NCI-H2171 treated with DMSO at 0.1 percent for 48 hours (cell line): ENCODE measurements at places on chromosomes 2 and 18.
A peak's percentile ranks its signal among the peaks of the same experiment; 100 is the strongest.

DNA sequence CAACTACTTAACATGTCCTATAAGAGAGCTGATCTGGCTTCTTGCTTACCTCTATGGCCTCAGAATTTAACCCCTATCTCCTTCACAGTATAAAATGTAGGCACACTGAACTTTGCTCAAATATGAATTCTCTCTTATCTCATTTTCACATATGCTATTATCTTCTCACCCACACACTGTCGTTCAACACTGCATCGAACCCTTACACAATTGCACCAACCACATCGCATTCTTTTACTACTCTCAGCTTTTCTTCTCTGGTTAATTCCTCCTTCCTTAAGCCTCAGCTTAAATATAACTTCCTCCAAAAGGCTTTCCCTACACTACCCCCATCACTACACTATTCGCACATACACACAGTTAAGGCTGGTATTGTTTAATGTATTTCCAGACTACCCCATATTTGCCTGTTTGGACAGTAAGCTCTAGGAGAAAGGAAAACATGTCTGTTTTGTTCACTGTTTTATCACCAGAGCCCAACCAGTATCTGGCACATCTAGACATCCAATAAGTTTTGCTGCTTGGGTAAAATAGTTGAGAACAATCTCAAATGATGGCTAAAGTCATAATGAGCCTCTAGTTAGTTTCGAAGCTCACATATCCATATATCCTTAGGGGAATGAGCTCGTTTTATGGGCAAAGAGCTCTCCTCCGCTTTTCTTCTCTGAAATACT is 47.7 kb downstream of the HIBCH start:
- DNase-seq: no peak

- DNase-seq: no peak
These were observed 140.3 kb downstream of the KLHL29 start for GRCh38 chr2:23525137-23525765.

DNA sequence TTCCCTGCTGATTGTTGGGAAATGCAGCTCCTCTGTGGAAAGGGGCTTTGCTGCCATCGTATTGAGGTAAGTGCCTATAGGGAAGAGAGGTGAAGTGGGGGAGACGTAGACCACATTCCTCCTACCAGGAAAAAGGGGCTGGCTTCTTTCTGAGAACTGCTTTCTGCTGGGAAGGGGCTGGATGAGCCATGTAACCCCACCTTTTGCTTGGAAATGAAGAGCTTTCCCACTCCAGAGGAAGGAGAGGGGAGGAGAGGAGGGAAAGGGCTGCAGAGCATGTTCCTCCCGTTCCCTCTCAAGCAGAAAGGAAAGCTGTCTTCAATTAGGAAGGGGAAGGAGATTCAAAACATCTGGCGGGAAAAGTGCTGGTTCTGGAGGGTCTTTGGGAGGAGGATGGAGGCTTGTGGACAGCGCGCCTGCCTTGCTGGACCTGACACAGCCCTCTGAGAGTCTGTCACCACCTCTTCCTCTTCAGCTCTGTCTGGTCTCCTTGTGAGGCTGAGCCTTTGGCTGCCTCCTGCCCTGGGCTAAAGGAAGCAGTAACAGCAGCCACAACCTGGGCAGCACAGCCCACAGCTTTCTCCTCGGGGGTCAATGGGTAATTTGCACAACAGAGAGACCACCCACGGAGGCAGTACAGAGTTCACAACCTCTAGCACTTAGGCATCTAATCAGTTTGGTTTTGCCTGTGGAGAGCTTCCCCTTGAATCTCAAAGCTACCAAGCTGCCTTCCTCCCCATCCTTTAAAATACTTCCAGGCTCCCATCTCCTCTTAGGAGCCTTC is 410.0 kb upstream of the TNP1 start:
- DNase-seq: no peak

DNA sequence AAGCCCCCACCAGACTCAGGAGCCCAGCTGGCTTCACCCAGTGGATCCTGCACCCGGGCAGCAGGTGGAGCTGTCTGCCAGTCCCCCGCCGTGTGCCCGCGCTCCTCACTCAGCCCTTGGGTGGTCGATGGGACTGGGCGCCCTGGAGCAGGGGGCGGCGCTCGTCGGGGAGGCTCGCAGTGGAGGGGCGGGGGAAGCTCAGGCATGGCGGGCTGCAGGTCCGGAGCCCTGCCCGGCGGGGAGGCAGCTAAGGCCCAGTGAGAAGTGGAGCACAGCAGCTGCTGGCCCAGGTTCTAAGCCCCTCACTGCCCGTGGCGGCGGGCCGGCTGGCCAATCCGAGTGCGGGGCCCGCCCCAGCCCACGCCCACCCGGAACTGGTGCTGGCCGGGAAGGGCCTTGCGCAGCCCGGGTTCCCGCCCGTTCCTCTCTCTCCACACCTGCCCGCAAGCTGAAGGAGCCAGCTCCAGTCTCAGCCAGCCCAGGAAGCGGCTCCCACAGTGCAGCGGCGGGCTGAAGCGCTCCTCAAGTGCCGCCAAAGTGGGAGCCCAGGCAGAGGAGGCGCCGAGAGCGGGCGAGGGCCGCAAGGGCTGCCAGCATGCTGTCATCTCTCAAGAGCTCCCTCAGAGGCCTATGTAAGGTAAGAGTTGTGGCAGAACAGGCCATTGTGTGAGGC is 1307.8 kb upstream of the TMEFF2 start:
- DNase-seq: no peak

DNA sequence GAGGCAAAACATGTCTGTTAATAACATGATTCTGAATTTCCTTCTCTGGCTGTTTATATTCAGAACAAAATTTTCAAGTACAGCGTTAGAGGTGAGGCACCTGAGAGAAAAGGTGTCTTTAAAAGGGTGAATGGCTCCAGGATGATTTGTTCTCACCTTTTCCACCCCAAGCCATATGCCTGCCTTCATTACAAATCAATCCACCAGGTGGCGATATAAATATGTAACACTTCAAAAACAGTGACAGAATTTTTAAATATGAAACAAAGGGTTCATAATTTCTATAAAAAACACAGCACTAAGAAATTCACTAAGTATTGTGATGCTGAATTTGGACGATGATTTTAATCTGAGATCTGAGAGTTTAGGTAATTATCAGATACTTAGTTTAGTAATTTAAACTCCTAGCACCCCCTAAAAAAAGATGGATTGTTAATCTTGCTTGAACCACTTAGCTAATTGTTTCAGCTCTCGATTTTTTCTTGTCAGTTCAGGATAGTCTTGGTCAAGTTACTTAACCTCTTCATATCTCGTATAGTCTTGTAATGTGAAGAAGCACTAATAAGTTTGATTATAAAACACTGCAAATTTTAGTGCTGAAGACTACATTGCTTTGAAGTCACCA is 528.8 kb downstream of the CPS1 start:
- peak; percentile 44 for DNase-seq

DNA sequence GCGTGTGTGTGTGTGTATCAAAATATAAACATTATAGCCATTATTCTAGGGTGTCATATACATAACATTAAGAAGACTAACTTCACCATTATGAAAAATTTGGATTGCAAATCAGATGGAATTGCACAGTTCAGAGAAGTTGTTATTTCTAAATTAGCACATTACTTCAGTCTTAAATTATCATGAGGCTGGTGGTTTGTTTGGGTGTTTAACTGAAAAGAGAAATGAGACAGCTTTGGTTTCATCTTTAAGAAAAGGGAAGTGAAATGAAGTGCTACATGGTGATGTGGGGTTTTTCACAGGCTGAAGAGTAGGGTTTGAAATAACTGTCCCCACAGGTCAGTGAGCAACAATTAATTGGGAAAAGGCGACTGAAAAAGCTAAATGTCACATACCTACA is 161.2 kb upstream of the XIRP2 start:
- no peak for DNase-seq

- DNase-seq: peak; percentile 73
These were observed 60.0 kb downstream of the HS1BP3 start for GRCh38 chr2:20590704-20591515.

DNA sequence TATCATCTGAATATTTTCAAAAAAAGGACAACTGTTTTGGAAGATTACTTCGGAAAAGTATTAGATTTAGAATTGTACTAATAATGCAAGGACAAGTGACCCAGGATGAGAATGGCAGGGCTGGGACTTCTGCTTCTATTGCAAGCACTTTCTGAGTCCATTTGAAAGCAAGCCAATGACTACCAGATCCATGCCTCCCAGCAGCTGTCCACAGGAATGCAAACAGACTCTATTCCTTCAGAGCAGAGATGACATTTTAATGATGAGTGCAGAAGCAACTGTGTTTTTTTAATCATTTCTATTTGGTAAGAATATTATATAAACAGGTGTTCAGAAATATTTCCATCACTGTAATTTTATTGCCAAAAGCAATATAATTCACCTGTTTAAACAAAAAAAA is 456.7 kb downstream of the SOX11 start:
- no peak for DNase-seq

DNA sequence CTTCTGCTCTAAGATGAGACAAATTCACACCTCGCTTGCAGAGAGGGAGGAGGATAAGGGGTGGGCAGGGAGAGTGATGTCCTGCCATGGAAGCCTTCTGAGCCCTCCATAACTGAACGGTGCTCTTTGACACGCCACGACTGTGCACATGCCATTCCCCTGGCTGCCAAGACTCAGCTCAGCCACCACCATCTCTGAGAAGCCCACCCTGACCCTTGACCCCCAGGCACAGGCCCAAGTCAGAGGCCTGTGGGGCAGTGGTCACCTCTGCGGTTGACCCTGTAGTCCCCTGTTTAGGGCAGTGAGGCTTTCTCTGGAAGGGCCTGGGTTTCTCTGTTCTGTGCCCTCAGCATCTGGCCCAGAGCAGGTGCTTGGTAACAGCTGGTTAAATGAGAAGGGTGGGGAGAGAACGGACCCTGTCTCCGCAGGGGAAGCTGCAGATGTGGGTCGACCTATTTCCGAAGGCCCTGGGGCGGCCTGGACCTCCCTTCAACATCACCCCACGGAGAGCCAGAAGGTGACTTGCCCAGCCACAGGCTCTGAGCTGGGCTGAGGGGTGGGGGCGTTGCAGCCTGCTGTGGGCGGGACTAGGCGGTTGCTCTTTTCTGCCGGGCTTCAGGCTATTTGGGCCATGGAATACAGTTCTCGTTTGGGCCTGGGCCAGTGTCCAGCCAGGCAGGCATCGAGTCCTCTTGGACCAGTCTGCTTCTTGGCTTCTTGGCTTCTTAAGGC is 215.1 kb downstream of the DYSF start:
- DNase-seq: no peak
